Urothelium cell line (cell line): ENCODE measurements at places on chromosomes 7 and 10.

- no peak for DNase-seq
Observed at GRCh38 chr10:69240455-69240854, 20.3 kb downstream of the HKDC1 start.

DNA sequence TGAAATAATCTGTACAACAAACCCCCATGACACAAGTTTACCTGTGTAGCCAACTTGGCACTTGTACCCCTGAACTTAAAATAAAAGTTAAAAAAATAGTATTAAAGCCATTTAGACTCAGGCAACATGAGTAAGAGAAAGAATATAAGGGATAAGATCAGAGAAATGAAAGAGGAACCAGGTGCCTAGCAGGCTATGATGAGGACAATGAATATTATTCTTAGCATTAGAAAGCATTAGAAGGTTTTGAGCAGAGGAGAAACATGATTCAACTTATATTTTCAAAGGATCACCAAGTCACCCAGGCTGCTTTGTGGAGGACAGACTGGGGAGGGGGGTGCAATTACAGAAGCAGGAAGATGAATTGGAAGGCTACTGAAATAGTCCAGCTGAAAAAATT lies 48.1 kb upstream of the TES start:
- DNase-seq = no peak

- no peak for DNase-seq
Observed at GRCh38 chr10:104881740-104882139, 240.7 kb downstream of the SORCS3 start.

DNA sequence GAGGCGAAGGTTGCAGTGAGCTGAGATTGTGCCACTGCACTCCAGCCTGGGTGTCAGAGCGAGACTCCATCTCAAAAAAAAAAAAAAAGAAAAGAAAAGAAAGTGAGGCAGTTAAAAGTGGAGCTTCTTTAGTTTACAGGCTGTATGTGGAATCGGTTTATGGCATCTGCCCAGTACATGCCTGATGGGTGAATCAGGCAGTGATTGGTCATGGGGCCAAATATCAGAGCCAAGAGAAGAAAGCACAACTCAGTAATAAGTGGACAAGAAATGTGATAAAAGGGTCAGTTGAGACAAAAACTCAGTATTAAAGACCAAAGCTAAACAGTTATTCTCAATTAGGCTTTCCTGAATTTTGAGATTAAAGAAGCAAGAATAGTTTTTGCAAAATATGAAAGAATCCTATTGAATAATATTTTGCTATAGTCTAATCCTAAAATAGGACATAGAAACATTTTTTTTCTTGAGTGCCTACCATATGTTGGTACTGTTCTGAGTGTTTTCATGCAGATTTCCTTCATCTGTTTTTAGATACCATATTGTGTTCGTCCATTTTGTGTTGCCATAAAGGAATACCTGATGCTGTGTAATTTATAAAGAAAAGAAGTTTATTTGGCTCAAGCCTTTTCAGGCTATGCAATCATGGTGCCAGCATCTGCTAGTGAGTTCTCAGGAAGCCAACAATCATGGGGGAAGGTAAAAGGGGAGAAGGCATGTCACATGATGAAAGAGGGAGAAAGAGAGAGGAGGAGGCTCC lies 14.4 kb downstream of the CDC14C start:
- peak; percentile 66 for DNase-seq

DNA sequence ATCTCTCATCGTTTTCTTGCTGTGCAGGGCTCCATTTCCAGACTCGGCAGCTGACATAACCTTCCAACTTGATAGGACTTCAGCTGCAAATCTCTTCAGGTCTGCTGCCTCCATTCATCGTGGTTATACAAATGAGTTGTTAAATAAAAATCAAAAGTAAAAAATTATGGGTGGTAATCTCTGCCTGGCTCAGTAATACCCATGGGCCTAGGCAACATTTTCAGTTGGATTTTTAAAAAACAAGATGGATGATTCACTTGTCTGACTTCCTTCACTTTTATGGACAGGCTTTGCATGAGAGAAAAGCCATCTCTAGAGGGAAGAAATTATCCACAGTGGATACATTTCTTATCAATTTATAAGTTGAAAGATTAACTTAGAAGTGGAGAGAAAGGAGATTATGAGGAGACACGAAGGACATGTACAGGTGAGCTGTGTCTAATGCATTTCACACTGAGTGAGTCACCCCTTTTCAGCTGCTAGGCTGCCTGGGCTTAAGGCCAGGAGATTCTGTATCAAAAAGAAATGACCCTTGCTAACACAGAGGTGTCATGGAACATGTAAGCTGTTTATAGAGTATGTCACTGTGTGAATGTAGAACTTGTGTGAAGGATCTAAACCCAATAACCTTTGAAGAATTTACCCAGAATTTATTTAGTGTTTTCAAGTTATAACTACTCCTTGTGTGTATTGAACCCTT lies 495.1 kb downstream of the AUTS2 start:
- peak; percentile 63 for DNase-seq

- no peak for DNase-seq
Observed at GRCh38 chr7:11779864-11780674, 51.9 kb downstream of the THSD7A start.

- peak; percentile 4 for DNase-seq
Observed at GRCh38 chr7:121366852-121367431, 29.2 kb downstream of the FAM3C start.
